ENCODE measurements at places on chromosomes 3 and 15. TPM values are rescaled to one million over a fixed set of nuclear protein-coding genes. Genes with fewer than 3 reads are reported as not detected.

GRCh38 chr15:74253211-74253921 lies 17.2 kb downstream of the CCDC33 start:
- peaks cover 67% of the 10 kb centered on the region for H3K27me3 ChIP-seq
- H3K4me3 ChIP-seq = no peak overlapping the region
- no peak overlapping the region for H3K27ac ChIP-seq
- no peaks in the 10 kb centered on the region for H3K36me3 ChIP-seq
- peaks cover 6% of the 10 kb centered on the region for H3K4me1 ChIP-seq
- DNase-seq = no peak

DNA sequence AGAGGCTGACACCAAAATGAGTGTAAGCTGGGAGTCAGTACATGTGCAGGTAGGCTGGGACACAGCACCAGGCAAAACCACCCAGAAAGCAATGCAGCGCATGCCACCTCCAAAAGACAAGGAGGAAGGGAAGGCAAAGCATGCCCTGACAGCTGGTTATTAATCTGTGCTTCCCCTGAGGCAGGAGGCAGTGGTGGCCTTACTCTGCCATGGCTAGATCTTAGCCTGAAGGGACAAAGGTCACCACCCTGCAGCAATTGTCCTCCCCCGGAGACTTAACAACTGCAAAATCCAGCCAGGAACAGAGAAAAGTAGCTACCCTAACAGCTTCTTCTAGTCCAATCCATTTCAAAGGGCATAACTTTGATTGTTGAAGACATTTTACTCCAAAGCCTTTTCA lies 73.7 kb downstream of the PLD1 start:
- DNase-seq = no peak
- H3K27me3 ChIP-seq = no peaks in the 10 kb centered on the region
- H3K27ac ChIP-seq = no peak overlapping the region
- peaks cover 28% of the 10 kb centered on the region for H3K4me1 ChIP-seq
- no peak overlapping the region for H3K4me3 ChIP-seq

GRCh38 chr15:83898361-83898760 lies 244.4 kb downstream of the ADAMTSL3 start:
- no peak for DNase-seq
- no peak overlapping the region for H3K27ac ChIP-seq

TIMP4 gene
- 0.28 TPM for total RNA-seq

STX19 gene
- 5.1 TPM for total RNA-seq

SLCO2A1 gene
- total RNA-seq = not detected

Measured in Calu3 (cell line).